Activated CD4-positive, alpha-beta T cell treated with anti-CD3 and anti-CD28 coated beads, Interleukin-2, amount 50 U/mL, for 48 hours (primary cell): ENCODE measurements at places on chromosomes 2 and 18.

DNA sequence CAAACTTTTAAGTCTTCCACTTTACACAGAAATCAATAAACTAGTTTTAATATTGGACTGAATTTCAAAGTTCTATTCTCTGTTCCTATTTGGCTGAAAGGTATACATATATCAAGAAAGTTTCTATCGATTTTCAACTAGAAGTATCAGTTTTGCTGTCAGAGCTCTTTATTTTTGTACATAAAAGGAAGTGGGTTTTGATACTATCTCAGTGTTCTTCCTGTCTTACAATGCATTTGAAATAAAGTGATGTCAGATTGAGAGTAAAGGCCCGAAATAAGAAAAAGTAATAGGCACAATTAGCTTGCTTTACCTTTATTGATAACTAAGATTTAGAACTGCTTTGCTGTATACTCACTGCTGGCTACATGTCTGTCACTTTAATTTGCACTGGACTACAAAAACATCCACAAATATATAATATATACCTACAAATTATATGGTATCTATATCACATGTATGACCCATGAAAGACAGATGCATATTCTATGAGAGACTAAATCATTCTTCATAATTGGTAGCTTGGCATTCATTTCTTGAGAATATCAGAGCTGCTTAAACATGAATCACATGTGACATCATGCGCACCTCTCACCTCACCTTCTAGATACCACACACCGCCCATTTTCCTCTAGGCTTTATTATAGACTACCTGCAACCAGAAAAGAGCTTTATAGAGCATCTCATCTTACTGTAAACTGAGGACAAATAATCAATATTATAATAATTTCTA lies 83.6 kb downstream of the ASXL2 start:
- no peak for DNase-seq

DNA sequence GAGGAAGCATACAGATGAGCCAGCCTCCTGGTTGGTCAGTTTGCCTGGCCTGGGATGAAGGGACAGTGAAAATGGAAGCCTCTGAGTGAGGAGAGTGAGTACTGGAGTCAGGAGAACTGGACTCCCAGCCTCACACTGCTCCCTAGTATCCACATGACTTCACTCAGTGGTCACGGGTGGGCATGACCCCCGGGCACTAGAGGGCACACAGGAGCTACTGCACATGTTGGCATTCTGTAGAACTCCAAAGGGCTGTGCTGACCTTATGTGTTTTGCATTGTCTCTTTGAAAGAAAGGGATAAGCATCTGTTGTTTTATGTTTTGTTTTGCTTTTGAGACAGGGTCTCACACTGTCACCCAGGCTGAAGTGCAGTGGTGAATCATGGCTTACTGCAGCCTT lies 23.7 kb downstream of the NCAPH start:
- no peak for DNase-seq

DNA sequence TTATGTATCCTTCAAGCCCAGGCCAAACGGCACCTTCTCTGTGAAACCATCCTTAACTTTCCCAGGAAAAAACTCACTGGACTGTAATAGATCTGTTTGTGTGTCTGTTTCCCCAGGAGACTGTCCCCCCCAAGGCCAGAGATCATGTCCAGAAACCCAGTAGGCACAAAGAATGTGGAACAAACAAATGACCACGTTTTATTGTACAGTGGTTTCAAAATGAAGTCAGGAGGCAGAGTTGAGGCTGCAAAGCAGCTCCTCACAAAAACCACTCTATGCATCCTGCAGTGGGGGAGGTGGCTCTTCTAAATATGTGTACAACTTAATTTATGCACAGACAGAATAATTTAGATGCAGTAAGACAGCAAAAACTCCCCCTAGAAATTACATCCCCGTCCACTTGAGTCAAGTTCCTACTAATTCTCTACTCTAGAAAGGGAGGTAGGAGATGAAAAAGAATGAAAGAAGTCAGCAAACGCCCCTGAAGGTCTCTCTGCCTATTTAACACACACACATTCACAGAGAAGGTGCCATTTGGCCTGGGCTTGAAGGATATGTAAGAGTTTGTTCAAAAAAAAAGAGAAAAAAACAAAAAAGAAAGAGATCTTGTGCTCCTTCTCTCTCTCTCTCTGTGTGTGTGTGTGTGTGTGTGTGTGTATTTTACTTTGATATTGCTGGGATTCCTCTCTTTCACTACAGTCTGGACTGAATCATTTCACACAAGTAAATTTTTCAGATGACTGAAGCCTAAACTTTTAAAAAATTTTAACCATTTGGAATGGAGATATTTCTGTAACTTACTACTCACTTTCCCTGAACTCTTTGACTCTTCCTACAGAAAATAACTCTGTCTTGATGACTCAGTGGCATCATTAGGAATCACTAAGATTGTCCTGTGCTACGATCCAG lies 19.5 kb downstream of the BCL2 start:
- peak; percentile 44 for DNase-seq

GRCh38 chr2:86253424-86253823 lies 54.2 kb downstream of the MRPL35 start:
- no peak for DNase-seq

DNA sequence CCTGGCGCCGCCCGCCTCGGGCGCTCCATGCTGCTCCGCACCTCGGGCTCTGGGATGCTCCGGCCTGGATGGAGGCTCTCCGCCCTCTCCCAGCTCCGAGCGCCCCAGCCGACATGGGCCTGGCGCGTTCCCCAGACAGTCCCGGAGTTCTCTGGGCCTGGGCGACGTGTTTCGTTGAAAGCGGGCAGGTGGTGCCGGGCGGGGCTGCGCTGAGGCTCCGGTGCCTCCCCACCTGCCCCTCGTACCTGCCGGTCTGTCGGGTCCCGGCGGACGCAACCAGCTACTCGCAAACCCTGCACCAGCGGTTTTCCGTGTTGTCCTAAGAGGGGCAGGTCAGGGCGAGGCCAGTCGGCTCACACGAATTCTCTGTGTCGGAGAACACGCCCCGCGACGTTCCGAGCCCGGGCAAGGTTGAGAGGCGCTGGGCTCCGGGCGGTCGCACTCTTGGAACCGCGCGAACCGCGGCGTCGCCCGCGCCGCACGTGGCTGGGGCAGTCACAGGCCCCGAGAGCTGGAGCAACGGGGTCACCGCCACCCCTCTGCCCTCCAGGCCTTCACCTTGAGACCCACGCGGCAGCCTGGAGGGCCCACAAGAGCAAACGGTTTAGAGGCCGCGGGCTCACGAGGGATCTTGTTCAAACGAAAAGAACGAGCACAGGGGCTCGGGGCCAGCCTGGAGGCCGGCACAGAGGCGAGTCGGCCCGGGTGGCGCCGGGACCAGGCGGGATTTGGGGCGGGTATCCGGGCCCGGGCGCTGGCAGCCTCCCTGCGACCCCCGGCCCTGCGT lies 4.2 kb upstream of the SIX2 start:
- DNase-seq: peak; percentile 6

DNA sequence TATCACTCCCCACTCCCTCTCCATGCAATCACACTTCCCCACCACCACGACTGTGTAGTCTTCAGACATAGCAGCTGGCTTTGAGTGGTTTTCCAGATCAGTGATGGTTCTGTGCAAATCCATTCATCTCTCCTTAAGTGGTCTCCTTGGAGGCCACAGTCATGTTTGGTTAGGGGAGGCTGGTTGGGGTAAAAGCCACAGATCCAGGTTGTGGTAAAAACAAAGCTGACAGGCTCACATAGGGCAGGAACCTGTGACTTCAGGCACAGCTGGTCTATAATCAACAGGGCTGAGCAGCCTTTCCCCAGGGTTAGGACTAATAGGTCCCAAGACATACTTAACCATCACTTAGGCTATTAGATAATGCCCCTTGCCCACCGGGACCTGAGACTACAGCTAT lies 46.2 kb upstream of the FZD7 start:
- no peak for DNase-seq

GRCh38 chr2:43622931-43623451 lies 14.1 kb upstream of the PLEKHH2 start:
- no peak for DNase-seq

- DNase-seq: no peak
Observed at GRCh38 chr2:237488901-237489860, 2.1 kb downstream of the MLPH start.

DNA sequence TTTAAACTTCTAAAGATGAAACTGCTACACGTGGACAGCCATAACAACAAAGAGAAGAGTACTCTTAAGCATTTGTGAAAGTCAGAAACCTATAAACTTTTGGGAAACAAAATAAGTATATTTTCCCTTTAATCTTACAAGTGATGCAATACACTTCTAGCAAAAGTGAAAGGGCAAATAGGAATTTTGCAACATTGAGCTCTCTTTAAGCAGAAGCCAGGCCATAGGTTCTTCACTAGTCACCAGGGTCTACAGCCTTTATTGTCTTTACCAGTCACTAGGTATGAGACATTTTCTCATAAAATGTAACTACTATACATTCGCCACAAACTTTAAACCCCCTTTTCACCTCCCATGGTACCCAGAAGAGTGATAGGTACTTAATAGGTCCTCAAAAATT lies 37.5 kb downstream of the SCN1A start:
- no peak for DNase-seq

DNA sequence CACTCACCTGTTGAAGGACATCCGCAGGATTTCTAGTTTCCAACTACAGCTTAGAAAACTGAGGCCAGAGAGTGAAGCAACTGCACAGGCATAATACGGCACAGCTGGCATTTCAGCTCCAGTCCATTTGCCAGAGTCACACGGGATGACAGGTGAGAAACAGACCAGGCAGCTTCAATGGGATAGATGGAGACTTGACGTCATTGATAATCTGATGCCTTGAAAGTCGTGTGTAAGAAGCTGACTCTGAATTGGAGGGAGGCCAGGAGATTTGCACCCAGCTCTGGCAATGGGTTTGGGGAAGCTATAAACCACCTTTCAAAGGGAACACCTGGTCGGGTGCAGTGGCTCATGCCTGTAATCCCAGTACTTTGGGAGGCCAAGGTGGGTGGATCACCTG lies 12.4 kb upstream of the DNMT3A start:
- no peak for DNase-seq

DNA sequence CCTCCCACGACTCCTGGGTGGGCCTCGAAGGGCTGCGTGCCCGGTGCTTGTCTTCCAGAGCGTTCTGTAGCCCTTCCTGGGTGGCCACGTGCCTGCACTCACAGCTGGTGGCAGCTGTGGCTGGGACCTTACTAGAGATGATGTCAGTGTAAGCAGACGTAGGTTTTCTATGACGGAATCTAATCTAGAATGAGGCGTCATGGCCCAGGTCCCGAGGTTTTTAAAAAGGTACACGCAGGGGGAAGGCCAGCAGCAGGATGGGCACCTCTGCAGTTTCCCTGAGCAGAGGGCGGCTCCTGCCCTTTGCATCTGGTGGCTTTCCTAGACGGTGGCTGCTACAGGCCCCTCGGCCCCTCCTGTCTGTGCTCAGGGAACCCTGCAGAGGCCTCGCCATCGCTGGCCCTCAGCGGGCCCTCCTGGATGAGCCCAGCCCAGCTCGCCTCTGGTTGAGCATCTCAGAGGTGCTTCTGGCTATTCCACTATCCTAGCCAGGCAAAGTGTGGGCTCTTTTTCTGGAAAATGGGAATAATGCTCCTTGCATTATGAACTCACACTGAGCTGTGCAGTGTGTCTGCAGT lies 49.6 kb upstream of the PXDN start:
- DNase-seq: no peak

- DNase-seq: no peak
Observed at GRCh38 chr2:226179010-226179409, 620.6 kb downstream of the IRS1 start.

GRCh38 chr18:11400703-11401102 lies 208.7 kb upstream of the SLC35G4 start:
- no peak for DNase-seq

GRCh38 chr2:24832931-24833701 lies 39.9 kb downstream of the CENPO start:
- DNase-seq: no peak

GRCh38 chr2:211766689-211767088 lies 771.9 kb downstream of the ERBB4 start:
- no peak for DNase-seq

DNA sequence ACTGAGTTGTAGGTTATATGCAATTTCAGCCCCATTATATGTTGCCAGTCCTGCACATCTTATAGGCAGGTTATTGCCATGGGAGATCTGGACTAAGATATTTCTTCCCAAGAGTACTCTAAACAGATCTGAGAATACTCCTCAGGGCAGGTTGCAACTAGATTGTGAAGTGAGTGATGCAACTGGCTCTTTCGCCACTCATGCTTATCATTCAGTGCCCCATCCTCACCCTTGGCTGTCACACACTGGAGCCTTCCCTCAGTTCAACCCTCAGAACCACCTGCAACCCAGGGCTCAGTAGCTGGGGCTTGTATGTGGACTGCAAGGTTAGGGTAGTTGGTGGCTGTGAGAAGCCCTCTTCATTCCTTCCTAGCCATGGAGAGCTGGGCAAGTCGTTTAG lies 14.1 kb downstream of the MERTK start:
- DNase-seq: no peak

DNA sequence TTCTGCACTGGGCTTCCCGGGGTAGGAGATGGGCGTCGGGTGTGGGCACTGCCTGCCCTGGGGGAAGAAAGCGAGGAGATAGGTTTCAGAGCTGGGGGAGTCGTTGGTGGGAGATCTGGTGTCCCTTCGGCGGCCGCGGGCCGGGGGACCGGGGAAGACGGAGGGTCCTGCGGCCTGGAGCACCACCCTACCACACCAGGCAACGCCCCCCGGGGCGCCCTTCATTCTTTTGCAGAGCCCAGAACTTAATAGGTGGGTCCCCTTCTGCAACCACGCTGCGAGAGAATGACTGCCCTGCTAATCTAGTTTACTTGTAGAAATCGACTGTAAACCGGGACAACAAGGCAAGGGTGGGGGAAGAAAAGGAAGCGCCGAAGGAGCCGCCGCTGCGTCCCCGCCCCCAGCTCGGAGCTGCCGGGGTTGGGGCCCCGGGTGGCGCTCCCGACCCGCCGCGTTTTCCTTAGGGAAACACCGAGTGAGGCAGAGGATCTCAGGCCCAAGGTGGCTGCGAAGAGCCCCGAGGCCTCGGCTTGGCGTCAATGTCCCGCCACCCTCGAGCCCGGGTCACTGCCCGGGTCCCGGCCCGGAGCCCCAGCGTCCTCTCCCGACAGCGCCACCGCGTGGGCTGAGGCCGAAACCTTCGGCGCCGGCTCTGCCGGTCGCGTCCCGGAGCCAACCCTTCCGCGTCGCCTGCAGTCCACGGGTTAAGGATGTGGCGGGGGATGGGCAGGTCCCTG lies 5.4 kb upstream of the SATB2 start:
- DNase-seq: peak; percentile 71

GRCh38 chr2:31107591-31108300 lies 30.5 kb downstream of the GALNT14 start:
- no peak for DNase-seq

DNA sequence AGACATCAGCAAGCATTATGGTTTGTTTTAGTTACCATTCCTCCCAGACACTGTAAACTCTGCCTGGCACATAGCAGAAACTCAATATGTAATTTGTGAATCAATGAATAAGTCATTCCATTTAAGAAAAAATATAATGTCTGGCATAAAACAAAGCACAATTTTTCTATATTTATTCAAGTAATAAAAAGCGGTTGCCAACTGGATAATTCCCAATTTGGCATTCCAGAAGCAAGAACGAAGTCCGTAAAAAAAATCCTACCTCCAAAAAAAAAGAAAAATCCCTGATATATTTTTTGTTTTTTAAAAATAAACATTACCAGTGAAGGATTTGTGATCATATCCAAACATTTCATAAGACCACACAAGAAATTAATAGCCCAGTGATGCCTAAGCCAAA lies 351.3 kb upstream of the LRRTM4 start:
- no peak for DNase-seq

- DNase-seq: no peak
Observed at GRCh38 chr2:237438080-237438940, 24.3 kb upstream of the COL6A3 start.

GRCh38 chr2:168152902-168153530 lies 94.4 kb downstream of the STK39 start:
- DNase-seq: no peak
